ENCODE measurements at places on chromosomes 13 and 19. TPM values are rescaled to one million over a fixed set of nuclear protein-coding genes. Genes with fewer than 3 reads are reported as not detected.

The CD177 gene
- not detected for total RNA-seq

The AMH gene
- 0.59 TPM for total RNA-seq

The RNF113B gene
- 0.49 TPM for total RNA-seq

The RNF126 gene
- 54.5 TPM for total RNA-seq

The DAND5 gene
- total RNA-seq, result not detected

The TMEM150B gene
- 0.11 TPM for total RNA-seq

- no peak for ATAC-seq
Observed at GRCh38 chr13:75217949-75218348, 264.0 kb downstream of the TBC1D4 start.

- no peak for ATAC-seq
Observed at GRCh38 chr19:28322491-28322890, 890.5 kb downstream of the UQCRFS1 start.

Measured in motor neuron (in vitro differentiated cells).